HTR-8/SVneo (cell line): ENCODE measurements at places on chromosomes 5 and 9.

DNA sequence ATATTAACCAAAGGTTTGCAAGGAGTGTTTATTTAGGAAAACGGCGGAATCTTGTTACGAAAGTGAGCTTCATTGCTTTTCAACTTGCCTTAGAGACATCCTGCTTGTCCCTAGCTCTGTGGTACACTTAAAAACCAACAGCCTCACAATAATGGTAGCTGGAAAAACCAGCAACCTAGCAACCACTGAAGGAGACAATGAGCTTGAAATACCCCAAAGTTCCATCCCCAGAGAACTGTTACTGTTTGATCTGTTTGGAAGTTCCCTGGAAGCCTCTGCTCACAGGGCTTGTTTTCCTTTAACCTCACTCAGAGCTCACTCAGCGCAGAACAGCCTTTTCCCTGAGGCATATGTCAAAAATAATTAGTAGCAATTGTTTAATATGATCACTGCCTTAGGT is 43.2 kb downstream of the SH3TC2 start:
- DNase-seq: no peak

GRCh38 chr5:142769251-142769792 is 855 bp upstream of the ARHGAP26 start:
- DNase-seq: no peak

DNA sequence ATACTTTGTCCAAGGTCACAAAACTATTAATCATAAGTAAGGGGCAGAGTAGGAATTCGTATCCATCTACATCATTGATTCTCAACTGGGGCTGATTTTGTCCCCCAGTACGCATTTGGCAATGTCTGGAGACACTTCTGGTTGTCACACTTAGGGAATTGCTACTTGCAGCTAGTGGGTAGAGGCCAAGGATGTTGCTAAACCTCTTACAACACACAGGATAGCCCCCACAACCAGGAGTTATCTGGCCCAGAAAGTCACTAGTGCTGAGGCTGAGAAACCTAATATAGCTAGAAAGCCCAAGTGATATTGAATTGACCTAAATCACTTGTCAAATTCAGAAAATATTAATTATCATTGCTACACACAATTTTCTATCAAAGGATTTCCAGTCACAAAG is 120.4 kb upstream of the ABCA1 start:
- DNase-seq: no peak

DNA sequence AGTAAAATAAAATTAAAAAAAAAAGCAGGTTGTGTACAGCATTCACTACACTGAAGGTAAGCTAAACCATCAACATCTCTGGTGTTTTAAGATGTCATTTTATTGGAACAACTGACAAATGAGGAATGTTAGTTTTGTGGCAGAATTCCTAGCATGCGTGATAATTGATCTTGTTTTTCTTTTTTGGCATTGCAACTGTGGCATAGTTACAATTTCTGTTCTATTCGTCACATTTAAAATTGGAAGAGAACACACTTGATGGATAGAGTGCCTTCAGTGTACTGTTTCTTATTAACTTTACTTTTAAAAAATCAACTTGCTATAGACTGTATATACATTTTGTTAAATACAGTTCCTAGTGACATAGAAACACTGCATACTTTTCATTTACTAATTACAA is 43.6 kb upstream of the TNFSF15 start:
- no peak for DNase-seq

DNA sequence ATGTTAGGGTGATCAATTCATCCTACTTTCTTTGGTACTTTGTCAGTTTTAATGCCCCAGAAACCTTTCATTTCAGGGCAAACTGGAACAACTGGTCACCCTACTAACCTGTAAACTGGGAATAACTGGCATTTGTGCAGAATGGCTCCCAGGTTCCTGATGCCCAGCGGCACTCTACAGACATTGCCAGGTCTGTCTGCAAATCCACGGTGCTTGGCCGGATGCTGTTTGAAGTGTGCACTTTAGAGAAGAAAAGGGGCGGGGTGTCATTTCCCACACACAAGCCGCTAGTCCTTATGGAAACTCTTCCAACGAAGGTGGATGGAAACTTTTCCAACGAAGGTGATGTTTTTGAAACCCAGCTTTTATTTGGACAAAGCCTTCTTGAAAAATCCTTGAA is 49.9 kb upstream of the OTULINL start:
- DNase-seq: no peak

DNA sequence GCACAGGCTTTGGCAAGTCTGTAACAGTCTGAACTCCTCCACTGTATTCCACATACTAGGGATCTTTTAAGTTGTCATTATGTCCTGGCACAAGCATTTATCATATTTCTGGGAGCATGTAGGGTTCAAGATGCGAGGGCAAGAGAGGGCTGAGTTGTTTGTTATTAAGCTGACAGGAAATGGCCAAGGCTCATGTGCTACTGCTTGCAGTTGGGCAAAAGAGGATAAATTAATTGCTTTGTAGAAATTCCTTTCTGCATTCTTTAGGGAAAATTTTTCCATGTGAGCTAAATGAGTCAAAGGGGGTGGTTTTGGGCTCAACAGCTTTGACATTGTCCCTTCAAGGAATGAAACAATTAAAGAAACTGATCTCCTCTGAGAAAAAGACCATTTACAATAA is 35.4 kb downstream of the DOCK8 start:
- DNase-seq: no peak

- DNase-seq: no peak
Observed at GRCh38 chr5:93072831-93073459, 508.1 kb downstream of the NR2F1-AS1 start.

- no peak for DNase-seq
Observed at GRCh38 chr9:76114144-76114543, 223.7 kb downstream of the PCSK5 start.

- no peak for DNase-seq
Observed at GRCh38 chr9:1745980-1746379, 269.2 kb upstream of the SMARCA2 start.

DNA sequence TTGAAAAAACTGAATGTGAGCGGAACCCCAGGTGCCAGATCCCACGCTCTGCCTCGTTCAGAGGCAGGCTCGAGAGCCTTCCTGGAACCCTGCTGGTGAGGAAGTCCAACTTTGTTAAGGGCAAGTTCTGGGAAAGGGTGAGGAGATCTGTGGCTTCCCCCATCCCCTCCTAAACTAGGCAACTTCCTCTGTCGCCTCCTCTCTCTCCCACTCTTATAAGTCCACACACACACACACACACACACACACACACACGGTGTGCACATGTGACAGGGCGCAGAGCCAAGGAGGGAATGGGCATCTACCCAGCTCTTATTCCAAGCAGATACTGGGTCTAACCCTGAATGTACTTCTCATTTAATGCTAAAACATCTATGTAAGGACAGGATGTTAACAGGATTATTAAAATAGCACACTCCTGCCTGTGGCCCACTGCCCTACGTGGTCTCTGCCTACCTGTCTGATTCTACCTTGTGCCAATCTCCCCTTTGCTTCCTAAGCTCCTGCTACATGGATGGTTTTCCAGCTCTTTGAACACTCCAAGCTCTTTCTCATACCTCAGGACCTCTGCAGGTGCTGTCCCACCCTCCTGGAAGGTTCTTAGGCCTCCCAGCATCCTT is 72.4 kb upstream of the FBXW11 start:
- no peak for DNase-seq

DNA sequence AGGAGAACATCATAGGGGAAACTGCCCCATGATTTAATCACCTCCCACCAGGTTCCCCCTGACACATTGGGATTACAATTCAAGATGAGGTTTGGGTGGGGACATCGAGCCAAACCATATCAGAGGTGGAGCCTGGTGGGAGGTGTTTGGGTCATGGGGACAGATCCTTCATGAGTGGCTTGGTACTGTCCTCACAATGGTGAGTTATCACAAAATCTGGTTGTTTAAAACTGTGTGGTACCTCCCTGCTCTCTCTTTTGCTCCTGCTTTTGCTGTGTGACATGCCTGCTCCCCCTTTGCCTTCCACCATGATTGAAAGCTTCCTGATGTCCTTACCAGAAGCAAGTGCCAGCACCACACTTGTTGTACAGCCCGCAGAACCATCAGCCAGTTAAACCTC is 16.2 kb upstream of the ZFR start:
- no peak for DNase-seq

GRCh38 chr5:57339521-57339920 is 143.1 kb downstream of the ACTBL2 start:
- DNase-seq: no peak

GRCh38 chr9:124773473-124774128 is 2.5 kb upstream of the NR6A1 start:
- DNase-seq: no peak

GRCh38 chr5:180373870-180374269 is 20.7 kb upstream of the GFPT2 start:
- no peak for DNase-seq

- peak; percentile 22 for DNase-seq
Observed at GRCh38 chr9:104682642-104683041, 11.7 kb upstream of the OR13D1 start.

GRCh38 chr5:112485934-112486355 is 66.9 kb upstream of the EPB41L4A start:
- DNase-seq: no peak

GRCh38 chr5:158378931-158379330 is 520.0 kb upstream of the CLINT1 start:
- no peak for DNase-seq

DNA sequence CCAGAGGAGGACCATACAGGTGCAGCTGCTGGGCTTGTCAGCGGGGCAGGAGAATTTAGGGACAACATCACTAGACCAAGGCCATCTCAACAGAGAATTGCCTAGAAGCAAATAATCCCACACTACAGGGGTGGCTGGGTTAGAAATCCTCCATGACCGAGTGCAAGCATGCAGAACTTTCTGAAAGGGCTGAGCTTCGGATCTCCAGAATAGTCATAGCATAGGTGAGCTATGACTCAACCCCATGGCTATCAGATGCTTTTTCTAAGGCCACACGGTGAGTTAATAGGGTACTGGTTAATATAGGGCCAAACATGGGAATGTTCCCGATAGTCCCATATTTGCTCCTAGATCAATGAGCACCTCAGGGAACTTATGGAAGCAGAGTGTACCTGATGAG is 4.2 kb downstream of the KCNIP1 start:
- no peak for DNase-seq

DNA sequence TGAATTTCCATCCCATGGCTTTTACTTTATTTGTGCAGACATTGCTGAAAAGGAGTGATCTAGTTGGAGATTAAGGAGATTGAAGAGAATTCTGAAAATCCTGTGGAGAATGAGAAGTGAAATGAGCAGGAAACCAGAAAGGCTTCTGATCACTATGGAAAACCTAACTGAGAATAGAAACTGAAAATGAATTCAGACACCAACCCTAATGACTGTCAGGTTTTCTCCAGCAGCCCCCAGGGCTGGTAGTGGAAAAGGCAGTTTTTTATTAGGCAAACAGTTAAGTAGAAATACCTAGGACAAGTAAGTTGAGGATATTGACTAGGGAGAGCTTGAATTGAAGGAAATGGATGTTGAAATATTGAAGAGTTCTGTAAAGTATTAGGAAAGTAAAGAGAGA is 14.7 kb upstream of the ARRDC3 start:
- DNase-seq: no peak

GRCh38 chr5:102921341-102922044 is 166.4 kb downstream of the PAM start:
- no peak for DNase-seq

DNA sequence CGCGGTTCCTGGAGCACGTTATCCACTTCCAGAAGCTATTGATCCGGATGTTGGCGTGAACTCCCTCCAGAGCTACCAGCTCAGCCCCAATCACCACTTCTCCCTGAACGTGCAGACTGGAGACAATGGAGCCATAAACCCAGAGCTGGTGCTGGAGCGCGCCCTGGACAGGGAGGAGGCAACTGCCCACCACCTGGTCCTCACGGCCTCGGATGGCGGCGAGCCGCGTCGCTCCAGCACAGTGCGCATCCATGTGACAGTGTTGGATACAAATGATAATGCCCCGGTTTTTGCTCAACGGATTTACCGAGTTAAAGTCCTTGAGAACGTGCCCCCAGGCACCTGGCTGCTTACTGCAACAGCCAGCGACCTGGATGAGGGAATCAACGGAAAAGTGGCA is 809 bp downstream of the PCDHGA9 start:
- DNase-seq: no peak

DNA sequence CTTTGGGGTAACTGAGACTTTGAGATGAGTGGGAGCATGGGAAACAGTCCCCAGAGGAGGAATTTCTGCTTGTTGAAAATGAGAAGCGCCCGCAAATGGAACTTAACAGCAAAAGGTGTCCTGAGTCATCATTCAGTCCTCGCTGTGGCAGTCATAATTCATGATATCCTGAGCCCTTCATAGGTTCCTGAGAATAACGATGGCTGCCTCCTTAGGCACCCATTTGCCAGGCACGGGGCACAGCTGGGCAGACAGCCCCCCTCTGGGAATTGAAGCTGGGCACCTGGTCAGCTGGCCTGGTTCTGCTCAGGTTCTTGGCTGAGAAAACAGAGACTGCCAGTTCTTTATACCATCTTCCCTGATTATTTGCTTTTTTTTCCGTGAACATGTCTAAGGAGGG is 69.8 kb upstream of the EGFLAM start:
- DNase-seq: no peak

DNA sequence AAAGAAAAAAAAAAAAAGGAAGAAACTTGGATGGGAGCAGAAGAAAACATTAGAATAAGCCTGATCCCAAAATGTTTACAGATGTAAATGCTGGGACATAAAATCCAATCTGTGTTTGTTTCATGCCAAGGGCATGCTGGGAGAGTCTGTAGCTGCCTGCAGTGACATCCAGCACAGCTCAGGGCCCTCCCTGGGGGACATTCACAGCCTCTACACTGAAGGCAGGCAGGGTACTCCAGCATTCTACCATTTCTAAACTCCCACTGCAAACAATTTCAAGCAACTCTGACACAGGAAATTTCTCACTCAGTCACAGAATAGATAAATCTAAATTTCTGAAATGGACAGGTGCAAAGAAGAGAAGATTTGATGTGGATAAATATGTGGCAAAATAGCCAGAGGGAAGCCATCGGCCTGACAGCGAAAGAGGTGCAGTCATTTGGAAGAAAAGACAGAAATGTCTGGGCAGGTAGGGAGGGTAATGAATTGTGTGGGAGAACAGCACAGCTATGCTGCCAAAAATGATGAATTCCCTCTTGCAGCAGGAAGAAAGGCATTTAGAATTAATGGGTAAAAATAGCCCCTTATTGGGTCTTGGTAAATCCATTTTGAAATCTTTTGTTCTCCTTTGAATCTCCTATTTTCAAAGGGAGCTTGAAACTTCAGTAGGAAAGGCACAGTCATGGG is 199.4 kb downstream of the MED10 start:
- no peak for DNase-seq

DNA sequence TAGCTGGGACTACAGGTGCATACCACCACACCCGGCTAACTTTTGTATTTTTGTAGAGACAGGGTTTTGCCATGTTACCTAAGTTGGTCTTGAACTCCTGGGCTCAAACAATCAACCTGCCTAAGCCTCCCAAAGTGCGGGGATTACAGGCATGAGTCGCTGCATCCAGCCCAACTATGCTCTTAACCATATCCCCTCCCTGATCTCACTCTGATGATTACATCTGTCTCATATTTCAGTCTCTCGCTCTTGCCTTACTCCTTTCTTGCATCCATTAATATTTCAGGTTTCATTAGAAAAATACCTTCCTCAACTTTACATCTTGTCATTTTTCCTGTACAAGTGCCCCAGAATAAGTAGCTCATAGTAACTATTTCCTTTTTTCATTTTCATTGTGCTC is 61.0 kb upstream of the BASP1 start:
- DNase-seq: no peak

GRCh38 chr9:94655739-94656138 is 16.4 kb upstream of the FBP1 start:
- no peak for DNase-seq

GRCh38 chr5:135596788-135597187 is 18.0 kb upstream of the CXCL14 start:
- DNase-seq: no peak

- no peak for DNase-seq
Observed at GRCh38 chr5:135533794-135534193, 2.0 kb downstream of the NEUROG1 start.
